ENCODE measurements at places on chromosomes 4 and X.

DNA sequence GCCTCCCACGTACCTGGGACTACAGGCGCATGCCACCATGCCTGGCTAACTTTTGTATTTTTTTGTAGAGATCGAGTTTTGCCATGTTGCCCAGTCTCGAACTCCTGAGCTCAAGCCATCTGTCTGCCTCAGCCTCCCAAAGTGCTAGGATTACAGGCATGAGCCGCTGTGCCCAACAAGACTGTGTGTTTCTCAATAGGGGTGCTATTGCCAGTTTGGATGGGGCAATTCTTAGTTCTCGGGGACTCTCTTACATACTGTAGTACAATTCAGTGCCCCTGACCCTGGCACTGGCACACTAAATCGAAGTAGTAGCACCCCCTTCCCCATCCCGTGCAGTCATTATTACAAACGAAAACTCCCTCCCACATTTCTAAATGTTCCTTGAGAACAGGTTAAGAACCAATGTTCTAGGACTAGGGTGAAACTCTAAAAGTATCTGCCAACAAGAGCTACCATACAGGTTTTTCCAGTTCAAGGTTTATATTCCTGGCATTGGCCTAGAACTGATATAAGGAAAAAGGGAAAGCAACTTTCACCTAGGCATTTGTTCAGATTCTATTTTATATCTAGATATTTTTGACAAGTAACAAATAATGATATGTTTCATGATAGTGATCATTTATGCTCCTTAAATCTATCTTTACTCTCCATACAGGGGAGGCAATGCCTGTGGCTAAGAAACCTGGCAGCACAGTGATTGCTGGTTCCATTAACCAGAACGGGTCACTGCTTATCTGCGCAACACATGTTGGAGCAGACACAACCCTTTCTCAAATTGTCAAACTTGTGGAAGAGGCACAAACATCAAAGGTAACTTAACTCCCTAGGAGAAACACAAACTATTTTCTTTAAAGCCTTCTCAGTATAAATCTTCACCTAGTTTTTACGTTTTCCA lies 50.4 kb upstream of the PGAM4 start:
- no peak for DNase-seq

DNA sequence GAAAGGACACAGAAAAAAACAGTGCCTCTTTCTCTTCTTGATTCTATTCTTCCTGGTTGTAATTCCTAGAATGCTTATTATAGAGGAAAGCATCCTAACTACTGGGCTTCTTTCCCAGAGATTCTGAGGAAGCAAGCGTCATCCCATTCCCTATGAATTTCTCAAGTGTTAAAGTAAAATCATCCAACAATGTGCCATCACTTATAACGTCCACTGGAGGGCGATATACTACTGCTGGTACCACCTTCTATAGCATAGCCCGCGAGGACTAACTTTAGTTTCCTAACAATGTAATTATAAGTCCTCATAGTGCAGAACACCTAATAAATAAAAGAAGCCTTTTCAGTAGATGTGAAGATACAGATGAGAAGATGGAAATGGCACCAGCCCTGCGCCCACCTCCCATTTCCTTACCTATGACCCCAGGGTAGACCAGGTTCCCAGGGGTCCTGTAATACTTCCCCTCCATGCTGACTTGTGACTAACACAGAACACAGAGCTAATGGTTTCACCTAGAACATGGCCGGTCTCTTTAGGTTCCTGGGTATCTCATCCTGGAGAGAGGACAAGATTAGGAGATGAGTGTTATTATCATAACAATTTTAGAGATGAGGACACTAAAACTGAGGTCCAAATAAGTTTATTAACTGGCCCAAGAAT lies 4.2 kb downstream of the CENPVL3 start:
- DNase-seq = no peak

- no peak for DNase-seq
Measured at GRCh38 chr4:90254357-90254756, 127.2 kb downstream of the CCSER1 start.

- DNase-seq = no peak
Measured at GRCh38 chr4:79526641-79527565, 118.9 kb upstream of the GK2 start.

GRCh38 chrX:132216806-132217202 lies 2.4 kb downstream of the RAP2C start:
- no peak for DNase-seq

GRCh38 chr4:6426571-6427438 lies 45.6 kb downstream of the PPP2R2C start:
- DNase-seq = no peak

- DNase-seq = no peak
Measured at GRCh38 chr4:36990128-36990872, 254.2 kb upstream of the NWD2 start.

- DNase-seq = no peak
Measured at GRCh38 chr4:5821665-5822358, 71.1 kb downstream of the CRMP1 start.

GRCh38 chr4:23853986-23854660 lies 35.7 kb downstream of the PPARGC1A start:
- no peak for DNase-seq

GRCh38 chr4:19927381-19927780 lies 324.3 kb upstream of the SLIT2 start:
- DNase-seq = no peak

DNA sequence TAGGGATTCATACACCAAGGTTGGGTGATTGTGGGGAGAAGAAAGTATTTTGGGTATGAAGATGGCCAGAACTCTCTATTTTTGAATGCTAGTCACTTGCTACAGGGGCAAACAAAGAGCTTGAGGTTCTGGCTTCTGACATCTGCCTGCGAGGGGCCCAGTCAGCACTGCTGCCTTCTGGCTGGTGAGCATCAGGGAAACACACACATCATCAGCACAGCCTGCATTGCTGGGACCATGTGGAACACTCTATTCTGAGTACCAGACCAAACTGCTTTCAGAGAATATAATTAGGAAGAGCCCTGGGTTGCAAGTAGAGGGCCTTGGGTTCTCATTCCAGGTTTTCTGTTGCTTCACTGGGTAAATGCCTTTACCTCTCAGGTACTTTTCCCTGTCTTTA lies 14.1 kb downstream of the TRPC5 start:
- DNase-seq = no peak

- DNase-seq = no peak
Measured at GRCh38 chr4:78622253-78622979, 70.8 kb downstream of the ANXA3 start.

All from vagina (tissue), 2 donors.